ENCODE measurements at places on chromosomes 7 and 10.

DNA sequence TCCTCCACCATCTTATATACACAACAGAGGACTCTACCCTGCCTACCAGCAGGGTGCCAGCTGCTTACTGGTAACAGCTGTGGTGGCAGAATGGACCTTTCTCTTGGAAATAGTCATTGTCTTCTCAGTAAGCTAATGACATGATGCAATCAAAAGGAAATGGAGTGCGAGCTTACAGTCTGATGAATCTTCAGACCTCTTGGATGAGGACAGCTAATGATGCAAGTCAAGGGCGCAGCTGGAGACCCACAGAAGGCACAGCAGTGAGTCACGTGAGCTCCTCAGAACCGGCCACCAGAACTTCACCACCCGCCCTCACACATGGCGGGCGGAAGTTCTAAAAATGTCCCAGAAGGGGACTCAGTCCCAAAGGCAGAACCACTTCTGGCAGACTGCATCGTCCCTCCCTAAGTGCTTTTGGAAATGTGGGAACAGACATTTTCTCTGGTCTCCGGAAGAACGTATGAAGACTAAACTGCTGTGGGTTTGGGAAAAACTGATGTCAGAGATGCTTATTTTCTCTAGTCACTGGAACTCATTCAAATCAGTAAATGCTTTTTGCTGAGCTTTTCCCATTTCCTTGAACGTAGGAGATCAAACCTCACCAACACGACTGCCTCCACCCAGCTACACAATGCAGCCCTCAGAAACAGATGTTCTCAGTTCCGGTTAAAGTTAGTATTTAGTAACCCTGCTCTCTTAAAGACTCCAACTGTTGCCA lies 96.4 kb downstream of the FAS start:
- DNase-seq: no peak

GRCh38 chr10:121313119-121313875 lies 284.9 kb downstream of the FGFR2 start:
- DNase-seq: no peak

DNA sequence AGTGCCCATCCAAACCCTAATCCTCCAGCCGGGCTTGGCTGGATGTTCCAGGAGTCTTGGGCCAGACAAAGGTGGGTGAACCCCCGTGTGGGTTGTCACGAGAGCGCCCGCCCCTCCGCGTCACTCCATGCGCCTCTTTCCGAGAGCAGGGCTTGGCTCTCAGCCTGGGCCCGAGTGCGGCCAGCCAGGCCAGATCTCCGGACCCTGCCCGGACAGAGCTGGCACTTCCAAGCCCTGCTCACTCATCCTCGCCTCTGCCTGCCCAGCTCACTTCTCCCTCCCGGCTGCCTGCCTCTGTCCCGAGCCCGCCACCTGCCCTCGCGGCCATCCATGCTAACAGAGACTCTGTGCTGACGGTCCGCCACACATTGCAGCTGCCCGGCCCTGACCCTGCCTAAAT lies 34.6 kb downstream of the AGAP3 start:
- DNase-seq: no peak

DNA sequence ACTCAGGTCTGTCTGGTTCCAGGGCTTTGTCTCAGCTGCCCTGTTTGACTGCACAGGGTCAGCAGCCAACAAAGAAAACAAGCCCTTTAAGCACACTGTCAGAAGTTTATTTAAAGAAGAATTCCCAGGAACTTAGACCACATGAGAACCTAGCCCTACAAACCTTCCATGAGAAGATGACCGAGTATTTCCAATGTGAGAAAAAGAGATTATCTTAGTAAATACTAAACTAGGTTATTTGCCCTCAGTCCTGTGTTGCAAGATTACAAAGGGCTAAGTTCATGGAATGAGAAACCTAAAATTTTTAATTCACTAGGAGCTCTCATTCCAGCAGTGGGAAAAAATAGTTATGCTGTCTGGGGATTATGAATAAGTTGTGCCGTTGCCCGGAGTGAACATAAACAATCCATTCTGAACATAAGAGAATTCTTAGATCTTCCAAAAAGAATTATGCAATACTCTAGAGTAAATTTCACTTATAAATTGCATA lies 46.7 kb downstream of the NOC3L start:
- DNase-seq: no peak

- DNase-seq: no peak
Observed at GRCh38 chr7:140018125-140019043, 44.4 kb downstream of the PARP12 start.

- DNase-seq: no peak
Observed at GRCh38 chr7:115680921-115681320, 349.6 kb downstream of the TFEC start.

Data from CD4-positive, alpha-beta T cell treated with Interleukin-10 for 1 hour (primary cell).